Immature natural killer cell (primary cell): ENCODE measurements at places on chromosomes 4 and X.

- DNase-seq = no peak
These were observed 151.5 kb downstream of the PDLIM5 start for GRCh38 chr4:94603170-94603747.

DNA sequence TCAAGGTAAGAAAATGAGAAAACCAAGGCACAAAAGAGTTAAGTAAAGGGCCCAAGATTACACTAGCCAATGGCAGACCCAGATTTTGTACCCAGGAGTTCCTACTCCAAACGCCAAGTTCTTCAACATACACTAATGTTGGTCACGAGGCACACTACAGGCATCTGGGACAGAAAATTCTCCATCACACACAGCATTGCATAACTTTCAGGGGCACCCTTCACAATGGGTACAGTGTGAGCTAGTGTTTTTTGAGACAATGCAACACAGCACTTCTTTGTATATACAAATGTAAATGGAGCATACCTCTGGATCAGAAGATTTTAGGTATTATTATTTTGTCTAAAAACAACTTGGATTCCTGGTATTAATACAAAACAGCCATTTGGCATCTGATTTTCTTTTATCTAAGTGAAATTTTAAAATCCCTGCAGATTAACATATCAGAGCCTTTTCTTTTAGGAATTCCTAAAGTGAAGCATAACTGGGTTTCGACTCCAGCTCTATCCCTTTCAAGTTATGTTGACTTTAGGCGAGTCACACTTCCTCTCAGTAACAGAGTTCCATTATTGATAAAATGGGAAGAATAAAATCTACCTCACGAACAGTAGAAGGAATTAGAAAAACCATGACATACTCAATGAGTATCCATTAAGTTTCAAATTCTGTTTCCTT is 41.1 kb downstream of the ADGRA3 start:
- DNase-seq = no peak

DNA sequence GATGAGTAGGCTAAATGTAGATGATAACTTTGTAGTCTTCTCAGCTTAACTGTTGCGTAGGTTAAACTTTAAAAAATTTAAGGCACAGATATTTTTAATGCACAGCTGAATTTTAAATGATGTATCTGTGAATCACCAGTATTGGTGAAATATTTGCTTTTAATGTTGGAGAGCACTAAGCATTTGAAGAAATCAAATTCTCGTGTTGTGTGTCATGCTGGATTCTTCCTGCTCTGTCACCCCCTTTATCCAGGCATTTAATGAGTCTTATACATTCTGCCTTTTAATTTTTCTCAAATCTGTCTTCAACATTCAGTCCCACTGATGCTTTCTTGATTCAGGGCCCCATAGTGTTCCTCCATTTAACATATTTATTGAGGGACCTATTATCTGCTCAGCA is 76.7 kb downstream of the SLC4A4 start:
- no peak for DNase-seq

DNA sequence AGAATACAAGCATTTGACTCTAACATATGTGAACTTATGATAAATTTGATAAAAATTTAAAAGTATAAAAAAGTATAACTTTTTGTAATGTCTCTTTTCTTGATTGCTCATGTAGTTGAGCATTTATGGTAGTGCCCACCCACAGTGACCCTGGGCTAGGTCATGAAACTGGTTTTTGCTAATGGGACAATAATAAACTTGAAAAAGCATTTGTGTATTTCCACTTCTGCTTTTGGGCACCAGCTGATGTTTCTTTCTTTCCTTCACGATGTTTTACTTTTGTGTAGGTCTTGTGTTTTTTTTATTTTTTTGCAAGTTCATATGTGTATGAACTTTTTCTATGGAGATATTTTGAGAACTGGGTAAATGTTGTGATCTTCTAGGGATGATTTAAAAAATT is 313.1 kb downstream of the CBLL2 start:
- DNase-seq = no peak

- no peak for DNase-seq
These were observed 465 bp downstream of the HNRNPH2 start for GRCh38 chrX:101408532-101408841.

DNA sequence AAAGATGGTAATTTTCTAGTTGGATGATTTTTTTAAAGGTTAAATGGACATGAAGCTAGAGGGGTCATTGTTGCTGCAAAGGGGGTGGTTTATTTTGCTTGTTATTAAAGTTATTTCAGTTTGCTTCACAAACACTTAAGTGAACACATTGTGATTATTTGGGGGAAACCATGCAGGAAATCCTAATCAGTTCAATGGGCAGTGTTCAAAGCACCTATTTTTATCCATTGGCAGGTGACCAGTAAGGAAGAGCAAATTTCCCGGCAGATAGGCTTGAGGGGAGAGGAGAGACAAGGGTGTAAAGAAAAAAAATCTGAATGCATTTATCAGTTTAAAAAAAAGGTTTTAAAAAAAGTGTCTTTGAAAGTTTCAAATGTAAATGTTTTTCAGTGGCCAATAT is 17.6 kb downstream of the GPR174 start:
- DNase-seq = no peak

DNA sequence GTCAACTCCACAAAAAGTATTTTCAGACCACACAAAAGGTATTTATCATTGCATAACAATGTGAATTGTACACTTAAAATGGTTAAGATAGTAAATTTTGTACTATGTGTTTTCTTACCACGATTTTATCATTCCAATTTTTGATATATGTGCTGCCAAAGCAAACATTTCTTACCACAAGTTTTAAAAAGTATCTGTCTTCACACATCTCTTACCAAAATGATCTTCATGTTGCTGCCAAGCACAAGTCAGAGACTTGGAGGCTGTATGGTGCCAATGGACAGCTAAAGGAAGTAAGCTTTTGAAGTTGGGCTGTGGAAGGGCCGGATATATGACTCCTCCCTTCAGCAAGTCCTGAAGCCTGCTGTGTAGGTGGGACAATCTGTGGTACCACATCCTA is 67.9 kb downstream of the TMLHE start:
- no peak for DNase-seq

GRCh38 chr4:185599553-185600243 is 64.4 kb upstream of the PDLIM3 start:
- DNase-seq = no peak

- no peak for DNase-seq
These were observed 347.8 kb upstream of the PITX2 start for GRCh38 chr4:110970642-110971041.

DNA sequence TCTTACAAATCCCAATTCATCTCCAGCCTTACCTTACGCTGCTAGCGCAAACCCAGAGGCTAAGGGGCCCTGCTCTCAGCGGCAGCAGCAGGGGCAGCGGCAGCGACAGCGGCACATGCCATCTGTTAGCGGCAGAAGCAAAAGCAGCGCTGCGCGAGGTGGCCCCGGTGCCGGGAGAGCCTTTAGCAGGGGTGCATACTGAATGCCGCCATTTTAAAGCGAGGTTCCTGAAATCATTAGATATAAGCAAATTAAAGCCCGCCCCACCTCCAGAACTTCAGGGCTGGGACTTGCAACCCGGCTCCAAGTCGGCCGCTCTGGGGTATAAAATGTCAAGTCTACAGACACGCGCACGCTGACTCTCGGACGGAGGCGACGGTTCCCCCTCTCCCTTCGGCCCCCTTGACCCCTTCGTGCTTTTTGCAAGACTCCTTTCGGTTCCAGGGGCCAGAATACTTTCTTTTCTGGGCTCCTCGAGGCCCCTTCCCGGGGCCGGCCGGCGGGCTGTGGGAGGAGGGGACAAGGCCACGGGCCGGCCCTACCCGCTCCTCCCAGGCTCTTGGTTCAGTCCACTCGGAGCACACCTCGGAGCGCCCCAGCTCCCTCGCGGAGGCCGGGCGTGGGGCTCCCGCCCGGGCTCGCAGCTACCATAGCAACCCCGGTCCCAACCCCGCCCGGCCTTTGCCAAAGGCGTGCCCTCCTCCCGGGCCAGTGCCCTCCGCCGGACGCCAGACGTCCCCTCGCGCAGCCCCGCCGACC is at the start of gene MBNL3:
TSS of gene MBNL3 (minus strand) at position 220 of the 759 bp plus-strand sequence. CDS start 49,427 bp downstream, outside the sequence.
- DNase-seq = peak; percentile 62

GRCh38 chrX:109360301-109360700 is 121.6 kb downstream of the GUCY2F start:
- no peak for DNase-seq

GRCh38 chr4:14856062-14856933 is 146.0 kb upstream of the CPEB2 start:
- no peak for DNase-seq

GRCh38 chr4:158068068-158068467 is 104.8 kb downstream of the GASK1B start:
- no peak for DNase-seq

DNA sequence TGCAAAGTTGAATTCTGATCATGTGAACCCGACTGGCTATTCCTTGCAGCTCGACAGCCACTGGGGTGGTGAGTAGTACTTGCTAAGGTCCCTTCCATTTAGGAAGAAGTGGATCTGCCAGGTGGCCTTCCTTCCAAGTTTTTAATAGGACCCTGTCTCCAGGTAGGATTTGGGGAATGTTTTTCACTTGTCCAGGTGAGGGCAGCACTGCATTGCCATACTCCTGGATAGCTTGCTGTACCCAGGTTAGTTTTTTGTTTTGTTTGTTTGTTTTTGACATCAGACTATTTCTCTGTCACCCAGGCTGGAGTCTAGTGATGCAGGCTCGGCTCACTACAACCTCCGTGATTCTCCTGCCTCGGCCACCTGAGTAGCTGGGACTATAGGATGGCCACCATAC is 29.8 kb downstream of the SAGE1 start:
- no peak for DNase-seq

DNA sequence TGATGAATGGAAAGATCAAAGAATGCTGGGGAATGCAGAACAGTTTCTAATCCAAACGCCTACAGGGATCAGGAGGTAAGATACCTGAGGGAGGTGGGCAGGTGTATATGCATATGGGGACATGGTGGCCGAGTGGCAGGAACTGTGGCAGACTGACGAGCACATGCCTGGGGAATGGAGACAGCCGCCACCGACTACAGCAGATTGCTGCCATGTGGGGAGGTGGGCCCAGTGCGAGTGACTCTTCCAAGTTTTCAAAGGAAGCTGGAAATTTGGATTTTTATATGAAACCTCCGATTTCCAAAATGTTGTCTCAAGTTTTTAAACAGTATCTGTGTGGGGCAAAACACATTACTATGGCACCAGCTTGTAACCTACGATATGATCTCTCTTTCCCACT is 9.9 kb downstream of the ZNF827 start:
- no peak for DNase-seq

GRCh38 chr4:97507587-97508245 is 635.6 kb downstream of the STPG2 start:
- no peak for DNase-seq

GRCh38 chrX:11791090-11791489 is 33.1 kb downstream of the MSL3 start:
- no peak for DNase-seq

DNA sequence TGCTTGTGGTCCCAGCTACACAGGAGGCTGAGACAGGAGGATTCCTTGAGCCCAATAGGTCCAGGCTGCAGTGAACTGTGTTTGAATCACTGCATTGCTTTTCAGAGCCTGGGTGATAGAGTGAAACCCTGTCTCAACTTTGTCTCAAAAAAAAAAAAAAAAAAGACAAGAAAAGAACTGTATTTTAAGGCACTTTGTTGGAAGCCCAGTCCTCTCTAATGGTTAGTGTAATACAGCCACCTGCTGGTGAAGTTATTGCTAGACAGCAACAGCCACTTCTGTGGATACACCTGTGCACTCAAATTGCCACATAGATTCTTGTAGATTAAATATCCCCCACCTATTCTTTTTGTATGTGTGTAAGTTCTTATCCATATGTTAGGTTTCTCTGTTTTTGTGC is 10.1 kb upstream of the FGG start:
- DNase-seq = peak; percentile 13

- DNase-seq = no peak
These were observed 16.3 kb downstream of the PTTG2 start for GRCh38 chr4:37976507-37976906.

GRCh38 chr4:162803378-162803777 is 363.3 kb downstream of the NAF1 start:
- DNase-seq = no peak

DNA sequence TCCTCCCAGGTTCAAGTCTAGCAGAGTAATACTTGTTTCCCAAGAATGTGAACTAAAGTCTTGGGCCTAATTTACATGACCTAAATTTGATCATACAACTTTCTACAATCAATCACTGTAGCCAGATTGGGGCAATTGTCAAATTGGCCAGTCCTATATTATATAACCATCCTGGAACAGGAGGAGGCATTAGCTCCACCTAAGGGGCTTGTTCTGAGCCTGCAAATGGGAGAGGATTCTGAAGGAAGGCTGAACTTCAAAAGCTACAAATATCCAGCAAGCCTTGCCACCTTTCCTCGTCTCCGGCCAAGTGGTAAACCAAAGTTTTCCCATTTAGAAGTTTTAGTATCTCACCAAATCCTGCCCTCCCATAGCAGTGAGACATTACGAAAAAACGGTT is 1289.6 kb upstream of the TENM3 start:
- no peak for DNase-seq

- no peak for DNase-seq
These were observed 180.8 kb downstream of the MAGEB17 start for GRCh38 chrX:16347968-16348670.

DNA sequence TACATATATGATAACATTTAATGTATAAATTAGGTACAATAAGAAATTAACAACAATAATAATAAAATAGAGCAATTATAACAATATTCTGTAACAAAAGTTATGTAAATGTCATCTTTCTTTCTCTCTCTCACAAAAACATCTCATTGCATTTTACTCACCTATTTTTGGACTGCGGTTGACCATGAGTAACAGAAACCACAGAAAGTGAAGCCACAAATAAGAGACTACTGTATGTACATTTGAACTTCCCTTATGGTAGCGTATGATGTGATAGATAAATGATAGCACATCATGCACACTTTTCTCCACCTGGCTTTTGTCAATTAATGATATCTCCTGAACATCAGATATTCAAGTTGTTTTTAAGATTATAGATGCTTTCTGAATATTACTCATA is 80.5 kb downstream of the HNRNPD start:
- DNase-seq = peak; percentile 53

DNA sequence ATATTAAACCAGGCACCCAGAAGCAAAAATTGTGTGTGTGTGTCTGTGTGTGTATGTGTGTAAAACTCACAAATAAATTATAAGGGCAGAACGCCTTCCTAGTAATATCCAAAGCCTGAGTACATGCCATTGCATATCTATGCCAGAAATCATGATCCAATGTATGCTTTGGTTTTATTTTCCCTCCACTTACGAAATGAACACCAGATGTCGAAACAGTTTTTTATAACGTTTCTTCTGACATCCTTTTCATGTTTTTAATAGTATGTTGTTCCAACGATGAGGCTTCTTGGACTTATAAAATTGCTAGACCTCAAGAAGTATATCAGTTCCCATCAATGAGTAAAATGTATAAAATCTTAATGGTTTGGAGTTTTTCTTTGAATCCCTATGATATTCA is 55.4 kb downstream of the KCNIP4 start:
- DNase-seq = no peak

GRCh38 chr4:89196056-89196674 is 84.8 kb downstream of the TIGD2 start:
- no peak for DNase-seq

- no peak for DNase-seq
These were observed 102.1 kb upstream of the VAMP7 start for GRCh38 chrX:155778844-155779553.
